ENCODE measurements at places on chromosomes 6 and 20.

- DNase-seq = no peak
These were observed 36.3 kb upstream of the DDR1 start for GRCh38 chr6:30847971-30848436.

DNA sequence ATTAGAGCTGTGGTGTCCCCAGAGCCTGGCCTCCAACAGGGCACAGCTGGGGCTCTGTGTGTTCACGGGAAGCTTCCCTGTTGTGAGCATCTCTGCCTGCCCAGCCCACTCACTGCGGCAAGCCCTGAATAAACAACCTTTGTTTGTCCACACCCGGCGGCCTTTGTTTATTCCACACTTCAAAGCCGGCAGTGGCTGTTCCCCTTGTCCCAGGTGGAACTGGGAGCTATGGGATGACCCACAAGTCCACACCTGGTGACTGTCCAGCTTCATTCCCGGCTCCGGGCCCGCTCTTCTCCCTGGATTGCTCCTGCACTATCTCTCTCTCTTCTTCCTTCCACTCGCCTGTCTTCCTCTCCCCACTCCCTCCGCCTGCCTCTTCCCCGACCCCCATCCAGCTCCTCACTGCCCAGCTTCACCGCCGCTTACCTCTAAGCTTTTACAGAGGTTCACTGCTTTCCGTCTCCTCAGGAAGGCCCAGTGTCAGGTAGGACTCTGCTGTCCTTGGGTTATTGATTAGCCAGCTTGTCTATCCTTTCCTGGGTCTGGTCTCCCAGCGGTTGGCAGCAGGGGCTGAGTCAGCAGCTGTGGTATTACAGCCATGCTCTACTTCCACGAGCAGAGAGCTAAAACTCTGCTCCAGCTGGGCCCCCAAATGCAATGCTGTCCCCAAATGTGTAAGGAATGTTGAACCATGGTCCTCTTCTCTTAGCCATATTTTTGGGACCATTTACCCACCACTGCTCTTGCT lies 17.8 kb downstream of the DACT2 start:
- no peak for DNase-seq

DNA sequence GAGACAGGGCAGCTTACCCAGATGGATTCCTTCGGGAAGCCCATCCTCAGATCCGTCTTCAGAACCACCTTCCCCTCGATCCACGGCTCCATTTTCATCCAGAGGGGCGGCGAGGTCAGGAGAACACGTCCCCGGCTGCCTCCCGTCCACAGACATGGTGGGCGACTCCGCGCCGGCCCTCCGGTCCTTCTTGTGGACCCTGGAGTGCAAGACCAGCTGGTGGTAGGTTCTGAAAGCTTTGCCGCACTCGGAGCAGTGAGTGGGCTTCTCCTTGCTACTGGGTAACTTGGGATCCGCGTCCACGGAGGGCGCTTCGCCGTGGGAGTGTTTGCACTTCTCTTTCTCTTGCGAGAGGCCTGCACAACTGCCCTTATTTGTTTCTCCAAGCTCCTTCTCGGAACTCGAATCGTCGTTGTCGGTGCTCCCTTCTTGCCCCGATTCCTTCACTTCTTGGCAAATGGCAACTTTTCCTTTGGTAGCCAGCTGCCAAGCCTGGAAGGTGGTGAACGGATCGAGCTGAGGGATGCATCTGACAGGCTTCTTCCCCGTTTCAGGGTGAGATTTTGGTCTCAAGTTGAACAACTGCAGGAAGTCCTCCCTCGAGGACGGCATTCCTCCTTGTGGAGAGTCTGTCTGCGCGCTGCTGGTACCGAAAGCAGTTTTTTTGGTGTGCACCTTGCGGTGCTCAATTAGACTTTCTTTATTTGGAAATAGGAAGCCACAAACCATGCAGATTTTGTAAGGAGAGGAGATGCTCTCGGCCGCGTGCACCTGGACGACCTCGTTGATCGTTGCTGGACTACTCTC lies 12.0 kb downstream of the ZNF217 start:
- DNase-seq = no peak

DNA sequence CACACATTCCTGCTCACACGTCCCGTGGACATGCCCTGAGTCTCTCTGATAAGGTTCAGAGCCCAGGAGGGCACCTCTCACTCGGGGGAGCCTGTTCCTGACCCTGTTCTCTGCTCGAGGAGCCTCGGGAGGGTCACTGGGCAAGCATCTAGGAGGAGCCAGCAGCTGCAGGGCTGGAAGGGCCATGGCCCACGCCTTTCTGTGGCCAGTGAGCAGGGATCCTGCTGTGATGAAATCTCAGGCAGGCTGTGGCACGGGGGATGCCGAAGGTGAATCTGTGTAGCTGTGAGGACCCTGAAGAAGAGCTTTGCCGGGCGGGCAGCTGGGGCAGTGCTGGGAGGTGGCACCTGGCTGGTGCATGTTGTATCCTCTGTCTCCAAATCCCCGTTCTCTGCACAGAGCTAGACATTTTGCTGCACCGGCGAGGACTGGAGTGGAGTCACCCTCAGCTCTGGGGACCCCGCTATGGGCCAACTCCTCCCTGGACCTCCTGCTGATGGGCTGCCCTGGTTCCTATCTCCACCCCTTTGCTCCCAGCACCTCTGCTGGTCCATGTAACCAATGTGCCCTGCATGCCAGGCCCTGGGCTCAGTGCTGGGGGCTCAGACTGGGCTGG lies 7.1 kb upstream of the NPBWR2 start:
- no peak for DNase-seq

DNA sequence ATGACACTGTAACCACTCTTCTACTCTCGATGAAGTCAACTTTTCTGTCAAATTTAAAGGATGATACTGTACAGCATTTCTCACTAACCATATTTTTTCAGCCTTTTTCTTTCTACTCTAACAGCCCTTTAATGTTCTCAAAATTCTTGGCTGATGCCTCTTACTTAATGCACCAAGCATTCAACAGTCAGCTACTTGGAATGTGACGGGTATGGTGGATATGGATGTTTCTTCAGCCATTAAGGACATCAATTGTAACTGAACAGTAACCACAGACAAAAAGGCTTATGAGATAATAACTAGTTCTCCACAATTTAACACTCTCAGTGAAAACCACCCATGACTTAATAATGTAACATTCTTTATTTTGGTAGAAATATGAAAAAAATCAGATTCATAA lies 467.2 kb upstream of the ZNF337 start:
- no peak for DNase-seq

DNA sequence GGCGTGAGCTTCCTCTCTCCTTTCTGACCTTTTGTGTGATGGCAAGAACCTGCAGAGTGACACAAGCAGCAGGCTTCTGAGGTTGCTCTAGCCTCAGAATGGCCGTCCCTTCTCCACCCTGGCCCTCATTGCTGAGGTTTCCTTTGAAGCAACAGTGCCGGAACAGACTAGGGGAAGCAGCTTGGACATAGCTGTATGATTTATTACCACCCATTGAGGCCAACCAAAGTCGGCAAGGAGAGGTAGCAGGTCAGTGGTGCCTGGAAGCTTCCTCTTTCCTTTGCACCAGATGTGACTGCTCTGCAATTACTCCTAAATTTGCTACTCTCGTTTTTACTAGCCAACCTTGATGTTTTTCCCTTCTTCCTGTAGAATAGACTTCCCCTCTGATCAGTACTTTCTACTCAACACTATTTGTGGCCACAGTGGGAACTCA lies 31.4 kb downstream of the PTPN1 start:
- peak; percentile 90 for DNase-seq

Measured in bone marrow (tissue), 2 donors.